ENCODE measurements at places on chromosomes 11 and 22. TPM values are rescaled to one million over a fixed set of nuclear protein-coding genes. Genes with fewer than 3 reads are reported as not detected.

KRTAP5-10 gene
- total RNA-seq = 5.9 TPM

SHISA8 gene
- total RNA-seq = not detected

CCDC15 gene
- total RNA-seq = 2.7 TPM

MIAT gene
- total RNA-seq = 1.3 TPM

DDX10 gene
- total RNA-seq = 21.9 TPM

PIH1D2 gene
- 2.4 TPM for total RNA-seq

OR51E2 gene
- total RNA-seq = not detected

DRICH1 gene
- not detected for total RNA-seq

BCL2L13 gene
- total RNA-seq = 67.2 TPM

TTC28 gene
- 8.3 TPM for total RNA-seq

OR10A6 gene
- not detected for total RNA-seq

PHF21B gene
- not detected for total RNA-seq

OOSP3 gene
- total RNA-seq = not detected

MUC6 gene
- total RNA-seq = not detected

P2RY2 gene
- total RNA-seq = 15.9 TPM

- no peak for DNase-seq
Measured at GRCh38 chr11:96390488-96390792, 627 bp downstream of the JRKL start.

DNA sequence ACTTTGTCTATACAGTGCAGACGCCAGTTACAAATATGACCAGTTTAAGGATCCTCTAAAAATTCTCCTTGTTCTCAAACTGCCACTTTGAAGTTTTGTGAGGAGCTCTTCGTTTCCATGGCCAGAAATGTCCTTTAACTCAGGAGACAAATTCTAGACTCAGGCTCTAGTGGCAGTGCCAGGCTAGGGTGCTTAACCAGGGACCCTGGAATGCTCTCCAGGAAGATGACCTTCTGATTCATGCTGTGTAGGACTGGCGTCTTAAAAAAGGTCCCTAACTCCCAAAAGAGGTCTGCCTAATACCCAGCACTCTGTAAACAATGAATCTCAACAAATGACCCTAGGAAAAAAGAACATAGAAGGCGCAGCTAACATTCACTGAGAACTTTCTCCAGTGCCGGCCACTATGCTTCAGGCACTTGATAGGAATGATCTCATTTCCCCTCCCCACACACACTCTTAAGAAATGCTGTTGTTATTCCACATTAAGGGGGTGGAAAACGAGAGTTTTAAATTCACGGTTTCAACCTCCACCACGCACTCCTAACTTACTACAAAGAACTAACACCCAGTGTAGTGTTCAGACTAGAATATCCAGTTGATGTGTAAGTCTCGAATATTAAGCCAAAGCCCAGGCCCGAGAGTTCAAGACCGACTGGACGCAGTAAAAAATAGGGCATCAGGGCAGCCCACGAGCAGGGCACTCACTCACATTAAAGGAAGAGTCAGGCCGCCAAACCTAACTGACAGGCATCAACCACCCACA lies 747 bp downstream of the NXF1 start:
- no peak for DNase-seq

GRCh38 chr11:67732045-67732787 lies 57.8 kb upstream of the ALDH3B2 start:
- no peak for DNase-seq

DNA sequence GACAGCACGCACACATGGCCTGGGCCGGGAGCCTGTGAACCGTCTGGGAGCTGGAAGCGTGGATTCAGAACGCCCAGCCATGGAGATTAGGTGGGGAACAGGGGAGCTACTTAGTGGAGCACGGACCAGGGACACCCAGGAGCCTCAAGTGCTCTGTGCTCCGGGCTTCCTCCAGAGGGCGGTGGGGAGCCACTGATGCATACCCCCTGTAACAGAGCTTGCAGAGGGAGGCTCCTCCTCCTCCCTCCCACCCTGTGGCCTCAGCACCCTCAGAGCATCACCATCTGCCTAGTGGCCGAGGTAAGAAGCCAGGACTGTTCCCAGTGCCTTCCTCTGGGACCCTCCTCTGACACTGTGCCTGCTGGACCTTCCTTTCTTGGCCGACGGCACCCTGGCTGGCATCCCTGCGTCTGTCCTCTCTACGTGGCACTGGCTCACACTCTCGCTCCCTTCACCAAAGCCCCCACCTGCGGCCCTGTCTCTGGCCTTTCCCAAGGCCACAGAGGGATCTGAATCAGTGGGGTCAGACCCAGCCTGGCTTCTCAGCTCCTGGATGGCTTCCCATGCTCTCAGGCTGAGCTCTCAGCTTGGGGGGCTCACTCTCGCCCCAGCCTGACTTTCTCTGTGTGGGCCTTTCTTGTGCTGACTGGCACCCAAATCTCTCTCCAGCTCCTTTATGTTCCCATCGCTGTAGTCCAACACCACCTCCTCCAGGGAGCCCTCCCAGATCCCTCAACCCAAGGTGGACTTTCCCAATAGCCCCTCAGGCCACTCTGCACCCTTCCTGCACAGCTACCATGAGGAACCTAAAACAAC lies 780.9 kb downstream of the BRD1 start:
- DNase-seq = peak; percentile 61

DNA sequence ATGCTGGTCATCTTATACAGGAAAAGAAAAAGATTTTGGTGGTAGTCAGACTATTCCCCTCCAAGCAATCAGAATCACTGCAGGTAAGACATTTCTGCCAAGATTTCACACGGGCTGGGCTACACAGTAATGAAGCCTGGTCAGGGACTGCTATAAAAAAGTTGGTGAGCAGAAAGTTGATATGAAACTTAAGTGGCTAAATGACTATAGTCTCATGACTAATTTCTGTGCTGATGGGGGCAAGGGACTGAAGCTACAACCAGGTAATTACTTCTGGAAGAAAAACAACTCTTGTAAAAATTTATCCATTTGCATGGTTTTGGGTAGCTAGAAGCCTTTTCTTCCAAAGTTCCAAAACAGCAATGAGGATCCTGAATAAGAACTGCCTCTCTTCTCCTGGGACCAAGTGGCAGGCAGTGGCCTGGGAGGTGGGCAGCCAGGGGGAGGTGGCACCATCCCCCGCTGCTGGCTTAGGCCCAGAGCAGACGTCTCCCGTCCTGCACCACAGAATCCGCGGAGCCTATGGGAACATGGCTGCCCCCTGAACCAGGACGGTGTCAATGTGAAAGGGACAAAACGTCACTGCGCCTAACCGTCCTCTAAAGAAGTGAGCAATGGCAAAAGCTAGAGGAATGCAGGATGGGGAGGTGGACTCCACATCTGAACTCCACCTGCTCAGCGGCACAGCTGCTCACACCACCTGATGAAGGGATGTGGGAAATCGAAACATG lies 122.6 kb upstream of the LMO1 start:
- peak; percentile 53 for DNase-seq

GRCh38 chr11:123302751-123303195 lies 107.7 kb upstream of the CLMP start:
- no peak for DNase-seq

- no peak for DNase-seq
Measured at GRCh38 chr22:30390974-30391691, 3.9 kb upstream of the RNF215 start.

DNA sequence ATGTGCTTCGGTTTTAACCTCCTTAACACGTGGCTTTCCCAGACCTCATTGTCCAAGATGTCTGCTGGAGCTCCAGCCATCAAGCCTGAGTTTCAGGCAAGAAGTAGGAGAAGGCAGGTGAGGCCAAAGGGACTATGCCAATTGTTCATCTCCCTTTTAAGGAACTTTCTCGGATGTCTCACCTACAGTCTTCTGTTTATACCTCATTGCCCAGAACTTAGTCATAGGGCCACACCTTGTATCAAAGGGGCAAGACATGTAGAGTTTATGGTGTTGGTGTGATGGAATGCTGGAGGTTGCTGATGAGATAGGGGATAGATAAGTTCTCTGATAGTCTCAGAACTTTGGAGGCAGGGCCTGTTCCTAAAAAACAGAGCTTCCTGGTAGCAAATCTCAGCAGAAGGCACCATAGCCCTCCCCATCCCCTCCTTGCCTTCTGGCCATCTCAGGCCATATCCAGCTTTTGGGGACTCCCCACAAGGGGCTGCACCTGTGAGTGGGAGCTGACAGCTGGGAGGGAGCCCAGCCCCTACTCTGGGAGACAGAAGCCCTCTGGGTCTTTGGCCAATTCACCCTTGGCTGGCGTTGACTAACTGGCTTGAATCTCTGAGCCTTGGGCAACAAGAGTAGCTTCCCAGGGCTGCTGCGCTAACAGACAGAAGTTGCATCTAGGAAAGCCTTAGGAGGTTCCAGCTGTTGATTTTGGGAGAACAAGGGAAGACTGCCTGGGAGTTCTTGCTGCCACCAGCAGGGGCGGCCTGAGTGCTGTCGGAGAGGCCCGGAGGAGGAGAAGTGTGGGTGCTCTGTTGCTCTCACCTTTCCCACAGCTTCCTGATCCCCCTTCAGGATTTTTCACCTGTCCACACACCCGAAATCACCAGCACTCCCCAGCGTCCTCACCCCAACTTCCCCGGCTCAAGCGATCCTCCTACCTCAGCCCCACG lies 149.8 kb upstream of the THY1 start:
- no peak for DNase-seq

GRCh38 chr22:17929909-17930308 lies 94.5 kb downstream of the MICAL3 start:
- no peak for DNase-seq

DNA sequence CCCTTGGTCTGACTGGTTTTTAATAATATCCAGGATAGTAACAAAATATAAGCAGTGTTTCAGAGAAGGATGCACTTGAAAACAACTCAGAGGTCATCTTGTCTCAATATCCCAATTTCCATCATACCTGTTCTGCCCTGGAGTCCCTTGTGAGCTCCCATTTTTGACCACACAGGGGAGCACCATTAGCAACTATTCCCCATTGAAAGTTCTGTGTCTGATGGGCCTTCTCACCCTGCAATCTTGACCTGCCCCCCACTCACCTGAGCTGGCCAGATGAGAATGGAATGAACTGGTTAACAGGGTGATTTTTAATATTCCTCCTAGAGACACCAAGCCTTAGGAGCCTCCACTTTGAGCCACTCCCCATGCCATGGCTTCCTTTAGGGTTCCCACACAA lies 3.8 kb upstream of the CAPN5 start:
- no peak for DNase-seq

DNA sequence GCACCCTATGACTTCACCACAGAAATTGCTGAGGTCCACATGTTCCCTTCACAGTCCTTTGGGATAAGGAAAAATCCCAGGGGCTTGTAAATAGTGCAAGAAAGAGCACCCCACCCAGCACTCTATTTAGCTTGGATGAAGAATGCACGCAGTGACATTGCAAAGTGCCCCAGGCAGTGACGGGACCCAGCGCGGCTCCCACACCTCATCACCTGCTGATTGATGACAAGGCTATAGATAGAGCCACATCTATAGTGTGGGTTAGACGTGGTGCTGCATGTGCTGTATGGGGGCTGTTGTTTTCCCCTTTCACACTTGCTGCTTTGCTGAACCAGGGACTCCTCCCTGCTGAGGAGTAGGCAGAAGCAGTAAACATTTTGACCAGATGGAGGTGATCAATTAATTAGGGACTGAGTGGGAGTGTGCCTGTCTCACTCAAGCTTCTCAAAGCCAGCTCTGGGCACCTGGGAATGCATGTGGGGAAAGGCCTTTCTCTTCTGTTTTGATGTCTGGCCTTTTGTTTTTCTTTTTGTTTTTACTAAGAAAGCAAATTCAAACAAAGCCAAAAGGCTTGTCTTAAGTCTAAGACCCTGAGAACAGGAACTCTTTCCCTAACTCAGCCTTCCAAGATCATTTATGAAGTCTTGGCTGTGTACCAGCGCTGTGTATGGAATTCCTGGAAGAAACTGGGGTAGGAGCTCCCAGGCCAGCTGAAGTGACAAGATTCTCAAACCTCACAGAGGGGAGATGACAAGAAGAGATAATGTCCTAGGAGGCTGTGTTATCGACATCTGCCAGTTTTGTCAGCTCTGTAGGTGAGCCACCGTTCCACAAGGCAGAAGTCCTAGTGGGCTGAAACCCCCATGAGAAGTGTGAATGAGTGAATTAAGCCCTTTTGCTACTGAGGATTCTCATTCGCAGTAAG lies 219.7 kb downstream of the BARX2 start:
- no peak for DNase-seq

DNA sequence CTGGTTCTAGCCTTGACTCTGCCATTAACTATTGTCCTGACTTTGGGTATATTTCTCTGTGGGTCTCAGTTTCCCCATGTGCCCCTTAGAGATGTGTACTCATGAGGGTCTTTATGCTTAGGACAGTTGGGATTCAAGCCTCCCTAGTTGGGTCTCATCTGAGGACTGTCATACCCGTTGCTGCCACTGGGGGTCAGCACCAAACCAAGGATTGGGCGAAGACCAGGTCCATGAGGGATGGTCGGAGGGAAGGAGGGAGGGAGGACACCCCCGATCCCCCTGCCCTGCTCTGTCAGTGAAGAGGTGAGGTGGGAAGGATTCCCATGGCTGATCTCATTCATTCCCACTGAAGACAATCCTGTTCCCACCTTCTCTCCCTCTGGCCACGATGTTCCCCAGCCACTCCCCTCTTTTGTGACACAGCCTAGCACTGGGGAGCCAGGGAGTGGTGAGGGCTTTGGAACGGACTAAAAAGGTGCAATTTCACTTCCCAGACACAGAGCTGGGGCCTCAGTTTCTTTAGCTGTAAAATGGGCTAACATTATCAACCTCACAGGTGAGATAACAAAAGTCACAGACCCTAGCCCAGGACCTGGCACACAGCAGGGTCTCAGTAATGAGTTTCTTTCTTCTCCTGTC lies 12.4 kb upstream of the KLHL35 start:
- DNase-seq = no peak

- DNase-seq = no peak
Measured at GRCh38 chr11:12161137-12161536, 50.7 kb downstream of the MICAL2 start.

- no peak for DNase-seq
Measured at GRCh38 chr11:7905961-7906429, 25.1 kb downstream of the OR10A6 start.

GRCh38 chr11:78310500-78310909 lies 107.1 kb downstream of the GAB2 start:
- no peak for DNase-seq

DNA sequence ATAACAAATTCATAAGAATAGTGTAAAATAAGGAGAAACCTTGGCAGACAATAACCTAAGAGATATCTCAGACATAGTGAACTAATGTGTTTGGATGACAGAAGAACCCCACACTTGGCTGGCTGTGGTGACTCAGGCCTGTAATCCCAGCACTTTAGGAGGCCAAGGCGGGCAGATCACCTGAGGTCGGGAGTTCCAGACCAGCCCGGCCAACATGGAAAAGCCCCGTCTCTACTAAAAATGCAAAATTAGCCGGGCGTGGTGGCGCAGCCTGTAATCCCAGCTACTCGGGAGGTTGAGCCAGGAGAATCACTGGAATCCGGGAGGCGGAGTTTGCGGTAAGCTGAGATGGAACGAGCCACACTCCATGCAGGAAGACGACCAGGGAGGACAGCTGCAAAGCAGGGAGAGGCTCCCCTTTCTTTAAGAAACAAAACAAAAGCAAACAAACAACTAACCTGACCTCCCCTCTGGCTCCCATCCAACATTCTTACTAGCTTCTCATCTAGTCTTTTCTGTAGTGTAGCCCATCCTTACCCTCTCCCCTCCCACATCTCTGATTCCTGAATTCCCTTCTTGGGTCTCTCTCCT lies 84.2 kb downstream of the ZNF280B start:
- no peak for DNase-seq

Data from suprapubic skin (tissue), 4 donors.